ENCODE measurements at places on chromosomes 5 and 9.

- no peak for DNase-seq
Measured at GRCh38 chr5:164220522-164220921, 715.1 kb downstream of the MAT2B start.

DNA sequence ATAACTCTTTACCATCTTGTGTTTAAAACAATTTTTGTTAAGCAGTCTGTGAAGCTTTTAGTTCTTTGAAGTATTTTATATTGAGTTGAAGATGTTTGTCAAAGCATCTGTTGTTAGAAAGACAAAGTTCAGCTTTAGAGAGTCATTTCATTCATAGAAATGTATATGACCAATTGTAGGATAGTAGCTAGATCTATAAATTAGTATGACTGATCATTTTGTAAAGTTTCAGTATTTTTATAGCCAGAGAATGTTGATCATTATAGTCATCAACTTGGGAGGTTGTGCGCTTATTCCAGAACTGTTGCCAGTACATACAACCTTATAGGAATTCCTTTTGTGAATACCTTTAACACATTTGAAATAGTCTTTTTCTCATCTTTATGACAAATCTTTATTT is 5.2 kb downstream of the NIPBL start:
- no peak for DNase-seq

DNA sequence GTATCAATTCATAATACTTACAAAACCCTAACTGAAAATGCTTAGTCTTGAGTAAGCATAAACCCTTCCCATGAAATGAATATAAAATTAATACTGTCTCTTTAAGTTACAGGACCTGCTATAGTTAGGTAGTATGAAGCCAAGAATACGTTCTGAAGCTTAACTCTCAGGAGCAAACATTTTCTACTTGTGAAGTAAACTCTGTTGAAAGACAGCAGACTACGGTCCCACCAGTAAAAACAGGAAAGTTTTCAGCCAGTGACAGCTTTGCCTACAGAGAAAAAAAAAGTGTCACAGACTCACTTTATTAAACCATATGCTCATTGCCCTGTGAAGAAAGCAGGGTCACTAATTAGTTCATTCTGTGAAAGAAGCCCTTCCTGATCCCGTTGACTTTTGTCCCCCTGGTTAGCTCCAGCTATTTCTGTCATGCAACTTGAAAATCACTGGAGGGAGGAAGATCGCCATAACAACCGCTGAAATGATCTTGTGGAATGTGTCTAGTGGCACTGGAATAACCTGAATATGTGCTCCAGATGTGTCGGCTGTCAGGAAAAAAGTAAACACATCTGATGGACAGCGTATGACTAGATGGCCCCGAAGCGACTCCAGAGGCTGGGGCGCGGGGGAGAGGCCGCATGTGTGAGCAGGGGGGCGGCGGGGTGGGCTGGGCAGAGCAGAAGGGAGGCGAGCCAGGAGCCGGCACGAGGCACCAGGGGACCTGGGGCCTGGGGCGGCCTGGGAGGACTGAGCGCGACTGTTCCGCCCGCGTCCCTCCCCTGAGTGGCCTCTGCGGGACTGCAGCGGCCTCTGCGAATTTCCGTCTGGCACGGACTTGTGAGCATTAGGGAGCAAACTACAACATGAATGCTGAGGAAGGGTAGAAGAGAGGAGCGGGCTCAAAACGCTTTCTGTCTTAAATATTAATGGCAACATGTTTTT is 41.9 kb downstream of the BNC2 start:
- DNase-seq = peak; percentile 76

DNA sequence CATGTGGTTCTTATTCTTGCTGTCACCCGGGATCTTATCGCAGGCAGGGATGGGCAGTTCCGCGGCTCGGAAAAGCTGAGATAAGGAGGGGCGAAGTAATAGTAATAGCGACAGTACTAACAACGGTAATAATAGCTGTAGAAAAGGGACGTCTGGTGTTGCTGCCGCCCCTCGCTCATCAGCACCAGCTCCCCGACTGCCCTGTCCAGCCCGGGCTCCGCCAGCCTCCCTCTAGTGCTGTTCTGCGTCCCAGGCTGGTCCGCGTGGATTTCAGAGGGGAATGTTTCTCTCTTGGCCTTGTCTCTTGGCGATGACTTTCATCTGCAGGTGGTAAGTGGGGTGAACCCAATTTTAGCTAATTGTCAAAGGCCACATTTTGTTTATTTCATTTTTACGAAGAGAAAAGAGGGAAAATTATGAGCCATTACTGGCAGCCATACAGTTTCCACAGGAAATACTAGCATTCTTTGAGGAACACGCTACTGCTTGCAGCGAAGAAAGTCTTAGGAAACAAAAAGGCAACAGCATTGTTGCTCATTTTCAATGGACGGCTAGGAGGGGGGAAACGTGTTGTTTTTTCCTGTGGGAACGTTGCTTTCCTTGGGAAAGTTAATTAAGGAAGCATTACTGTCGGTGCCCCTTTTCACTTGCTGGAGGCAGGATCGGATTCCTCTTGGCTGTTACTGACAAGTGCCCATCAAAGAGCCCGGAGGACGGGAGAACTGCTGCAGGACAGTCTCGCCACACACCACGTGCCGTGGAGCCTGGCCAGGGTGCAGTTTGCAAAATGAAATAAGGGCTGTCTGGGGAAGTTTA is 762 bp downstream of the SNCAIP start:
- DNase-seq = peak; percentile 64

- no peak for DNase-seq
Measured at GRCh38 chr5:38543074-38543473, 13.4 kb downstream of the LIFR start.

DNA sequence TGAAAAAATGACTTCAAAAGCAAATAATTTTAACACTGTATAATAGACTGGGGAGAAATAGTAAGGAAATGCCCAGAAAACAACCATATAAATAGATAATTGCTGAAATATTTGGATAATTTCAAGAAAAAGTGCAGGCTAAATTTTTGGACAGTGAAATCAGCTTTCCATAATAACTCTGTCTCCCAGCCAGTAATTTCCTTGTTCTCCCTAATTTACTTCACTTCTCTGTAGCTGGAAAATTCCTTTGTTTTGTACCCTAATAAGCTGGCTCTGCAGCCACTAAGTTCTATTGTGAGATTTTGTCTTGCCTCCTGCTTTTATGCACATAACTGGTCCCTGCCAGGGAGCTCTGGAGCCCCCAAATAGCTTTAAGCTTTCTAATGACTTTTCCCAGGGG is 27.7 kb downstream of the PRDM6 start:
- DNase-seq = no peak

DNA sequence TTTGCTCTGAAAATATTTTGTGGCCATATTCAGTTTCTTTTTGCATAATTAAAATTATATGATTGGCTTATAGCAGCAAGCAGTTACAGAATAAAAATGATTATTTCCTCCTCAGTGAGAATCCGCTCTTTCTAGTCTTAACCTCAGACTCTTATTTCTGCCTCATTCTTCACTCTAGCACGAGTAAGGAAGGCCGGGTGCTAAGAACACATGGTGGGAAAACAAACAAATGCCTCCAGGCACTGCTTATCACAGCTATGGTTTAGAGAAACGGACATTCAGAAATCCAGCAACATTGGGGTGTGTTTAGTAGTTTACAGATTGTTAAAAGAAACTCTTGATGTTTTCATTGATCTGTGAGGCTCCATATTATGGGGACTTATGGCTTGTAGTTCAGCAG is 168.7 kb downstream of the KDM4C start:
- no peak for DNase-seq

DNA sequence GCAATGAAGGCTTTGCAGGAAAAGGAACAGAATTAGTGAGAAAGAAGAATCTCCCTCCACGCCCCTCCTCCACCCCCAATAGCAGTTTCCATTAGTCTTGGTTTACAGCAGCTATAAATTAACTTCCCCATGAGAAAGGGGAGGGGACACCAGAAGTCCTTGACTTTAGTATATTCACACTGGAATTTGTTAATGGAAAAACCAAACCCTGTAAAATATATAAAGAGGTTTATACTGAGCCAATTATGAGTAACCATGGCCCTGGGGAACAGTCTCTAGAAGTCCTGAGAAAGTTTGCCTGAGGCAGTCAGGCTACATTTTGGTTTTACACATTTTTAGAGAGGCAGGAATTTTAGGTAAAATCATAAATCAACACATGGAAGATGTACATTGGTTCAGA is 88.5 kb downstream of the ALDH1A1 start:
- DNase-seq = no peak

DNA sequence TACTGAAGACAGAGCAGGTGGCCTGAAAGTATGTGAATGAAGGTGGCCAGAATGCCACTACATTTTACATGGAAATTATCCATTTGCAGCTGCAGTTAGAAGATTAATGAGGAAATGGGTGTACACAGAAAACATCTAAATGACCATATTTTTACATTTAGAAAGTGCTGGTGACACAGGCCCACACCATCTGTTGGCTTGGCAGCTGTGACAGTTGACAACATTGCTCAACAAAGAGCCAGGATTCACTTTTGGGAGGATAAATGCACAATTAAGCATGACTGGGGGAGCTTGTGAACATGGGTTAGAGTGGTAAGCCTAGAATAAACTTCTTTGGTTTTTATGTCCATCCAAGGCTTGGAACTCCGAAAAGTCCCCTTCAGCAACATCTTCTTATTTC is 360.5 kb downstream of the KCTD16 start:
- no peak for DNase-seq

- DNase-seq = no peak
Measured at GRCh38 chr5:101067429-101067828, 164.3 kb upstream of the ST8SIA4 start.

DNA sequence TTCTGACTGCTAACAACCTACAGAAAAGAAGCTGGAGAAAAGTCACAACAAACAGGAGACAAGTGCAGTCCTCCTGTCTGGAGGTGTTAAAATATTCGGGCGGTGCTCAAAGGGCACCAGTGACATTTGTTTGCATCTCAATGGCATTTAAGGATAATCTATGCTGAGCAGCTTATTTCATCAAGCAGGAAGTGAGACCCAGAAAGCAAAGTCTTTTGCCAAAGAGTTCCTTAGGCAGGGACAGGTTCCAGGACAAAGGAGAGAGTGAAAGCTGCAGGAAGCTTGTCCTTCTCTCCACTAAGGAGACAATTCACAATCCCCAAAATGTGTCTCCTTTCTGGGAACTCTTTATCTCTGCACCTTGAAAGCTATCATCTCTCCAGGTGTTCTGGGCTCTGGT is 38.7 kb upstream of the CDK20 start:
- DNase-seq = no peak

- DNase-seq = no peak
Measured at GRCh38 chr5:39177631-39177964, 41.8 kb downstream of the FYB1 start.

DNA sequence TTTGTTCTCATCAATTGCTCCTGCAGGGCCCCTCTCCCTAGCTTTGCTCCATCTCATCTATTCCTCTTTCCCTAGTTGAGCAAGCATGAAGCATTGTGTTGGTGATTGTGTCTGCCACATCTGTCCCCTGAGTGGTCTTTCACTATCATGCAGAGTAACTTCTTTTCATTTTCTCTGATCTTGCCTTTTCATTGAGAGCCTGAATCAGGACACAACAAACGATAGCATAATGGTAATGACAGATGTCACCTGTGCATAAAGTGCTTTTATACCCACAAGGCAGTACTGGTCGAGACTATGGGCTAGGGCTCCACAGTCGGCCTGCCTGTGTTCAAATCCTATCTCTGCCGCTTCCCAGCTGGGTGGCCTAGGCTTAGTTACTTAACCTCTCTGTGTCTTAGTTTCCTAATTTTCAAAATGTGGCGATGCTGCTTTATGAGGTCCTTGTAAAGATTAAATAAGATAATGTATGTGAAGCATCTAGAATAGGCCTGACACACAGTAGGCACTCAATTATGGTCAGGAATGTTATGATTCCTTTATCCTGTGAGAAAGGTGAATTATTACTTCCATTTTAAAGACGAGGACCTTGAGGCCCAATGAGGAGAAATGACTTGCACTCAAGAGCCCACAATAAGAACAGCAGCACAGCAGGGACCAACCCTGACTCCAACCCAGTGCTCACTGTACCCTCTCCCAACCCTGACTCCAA is 137.1 kb upstream of the ZNF618 start:
- peak; percentile 29 for DNase-seq

GRCh38 chr9:126495411-126496180 is 118.1 kb upstream of the LMX1B start:
- DNase-seq = no peak

DNA sequence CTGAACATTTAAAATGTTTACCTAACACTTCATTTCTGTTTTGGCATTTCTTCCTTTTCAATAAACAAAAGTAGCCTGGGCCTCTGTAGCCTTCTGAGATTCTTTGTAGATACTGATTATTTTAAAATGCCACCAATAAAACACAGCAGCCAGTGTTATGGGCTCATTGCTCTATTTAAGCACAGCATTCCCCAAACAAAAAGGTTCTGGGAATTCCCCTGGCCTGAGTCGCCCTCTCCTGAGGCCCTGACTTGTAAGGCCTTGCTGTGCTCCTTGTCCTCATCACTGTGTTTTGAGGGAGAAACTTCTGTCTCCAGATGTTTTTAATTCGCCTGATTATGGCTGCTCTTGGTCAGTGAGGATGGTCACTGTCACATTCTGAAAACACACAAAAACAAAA is 33.0 kb upstream of the CTXN3 start:
- DNase-seq = no peak

DNA sequence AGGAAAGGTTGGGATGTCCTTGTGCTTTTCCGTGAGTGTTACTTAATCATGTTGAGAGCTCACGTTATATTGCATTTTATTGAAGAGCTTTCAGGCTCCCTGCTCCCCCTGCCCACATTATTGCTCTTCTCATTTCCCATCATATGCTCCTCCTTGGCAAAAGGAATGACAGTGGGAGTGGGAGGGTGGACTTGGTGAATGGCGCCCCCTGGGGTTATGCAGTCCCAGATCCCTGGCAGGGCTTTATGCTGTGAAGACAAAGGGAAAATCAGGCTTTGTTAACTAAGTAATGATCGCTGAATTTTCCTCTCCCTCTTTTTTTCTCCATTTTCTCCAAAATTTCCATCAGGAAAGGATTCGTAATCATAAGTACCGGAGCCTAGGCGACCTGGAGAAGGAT is 166.6 kb downstream of the SMARCA2 start:
- DNase-seq = peak; percentile 37

DNA sequence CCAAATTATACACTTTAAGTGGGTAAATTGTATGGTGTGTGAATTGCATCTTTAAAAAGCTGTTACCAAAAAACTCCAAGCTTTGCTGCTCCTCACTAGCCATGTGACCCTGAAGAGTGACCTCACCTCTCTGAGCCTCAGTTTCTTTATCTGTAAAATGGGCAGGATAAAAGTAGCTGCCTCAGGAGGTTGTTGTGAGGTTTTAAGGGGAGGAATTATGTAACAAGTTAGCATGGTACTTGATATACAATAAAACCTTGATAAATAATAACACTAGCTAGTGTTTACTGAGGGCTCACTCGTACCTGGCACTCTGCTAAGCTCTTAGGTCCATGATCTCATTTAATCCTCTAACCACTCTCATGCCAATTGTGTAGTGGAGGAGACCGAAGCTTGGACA is 19.0 kb upstream of the PHF19 start:
- DNase-seq = no peak

DNA sequence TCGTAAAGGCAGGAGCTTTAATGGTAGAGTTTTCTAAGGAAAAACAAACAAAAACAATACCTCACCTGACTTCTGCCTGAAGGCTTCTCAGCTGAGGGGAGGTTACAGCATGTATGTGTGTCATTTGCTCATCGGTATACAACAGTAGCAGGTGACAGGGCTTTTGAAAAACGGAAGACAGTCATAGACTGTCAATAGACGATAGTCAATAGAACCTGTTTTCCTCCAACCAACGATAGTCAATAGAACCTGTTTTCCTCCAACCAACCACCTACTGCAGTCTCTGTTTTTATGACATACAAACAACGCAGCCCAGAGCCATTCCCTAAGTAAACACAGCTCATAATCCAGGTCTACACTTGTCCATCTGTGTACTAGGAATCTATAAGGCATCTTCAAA is 74.6 kb downstream of the RETREG1 start:
- DNase-seq = no peak

- DNase-seq = no peak
Measured at GRCh38 chr5:135432113-135432512, 15.0 kb downstream of the DCANP1 start.
